Activated T-helper 17 cell treated with anti-CD3 and anti-CD28 coated beads, Interleukin-2, amount 50 U/mL, for 72 hours (primary cell): ENCODE measurements at places on chromosomes 1 and 21.
A peak's percentile ranks its signal among the peaks of the same experiment; 100 is the strongest.

- ATAC-seq, result no peak
Measured at GRCh38 chr1:4489486-4489885, 164.9 kb upstream of the AJAP1 start.

GRCh38 chr1:93842750-93843500 is 36.1 kb downstream of the DNTTIP2 start:
- ATAC-seq, result no peak

GRCh38 chr1:64826991-64827390 is 82.1 kb downstream of the RAVER2 start:
- ATAC-seq, result peak; percentile 96

DNA sequence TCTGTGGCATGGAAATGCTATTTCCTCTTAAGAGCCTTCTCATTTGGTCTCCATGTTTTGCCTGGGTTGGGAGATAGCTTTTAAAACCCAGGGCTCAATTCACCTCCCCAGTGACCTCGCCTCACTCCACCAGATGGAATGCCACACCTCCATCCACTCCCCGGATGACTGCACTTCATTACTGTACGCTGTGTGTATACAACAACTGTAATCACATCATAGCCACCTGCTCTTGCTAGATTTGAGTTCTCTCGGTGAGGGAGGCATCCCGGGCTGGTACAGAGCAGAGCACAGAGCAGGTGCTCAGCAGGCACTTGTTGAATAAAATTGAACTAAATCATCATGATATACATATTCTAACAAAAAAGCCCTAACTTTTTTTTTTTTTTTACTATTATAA is 26.0 kb downstream of the SDE2 start:
- ATAC-seq, result no peak

- no peak for ATAC-seq
Measured at GRCh38 chr1:172719066-172719627, 60.2 kb downstream of the FASLG start.

GRCh38 chr1:160400646-160401486 is 502 bp downstream of the VANGL2 start:
- ATAC-seq, result no peak

GRCh38 chr1:72397786-72398185 is 115.4 kb upstream of the NEGR1 start:
- no peak for ATAC-seq

- ATAC-seq, result peak; percentile 1
Measured at GRCh38 chr1:156100205-156100995, 14.1 kb upstream of the LMNA start.

- no peak for ATAC-seq
Measured at GRCh38 chr1:113830039-113830438, 17.8 kb upstream of the RSBN1 start.

DNA sequence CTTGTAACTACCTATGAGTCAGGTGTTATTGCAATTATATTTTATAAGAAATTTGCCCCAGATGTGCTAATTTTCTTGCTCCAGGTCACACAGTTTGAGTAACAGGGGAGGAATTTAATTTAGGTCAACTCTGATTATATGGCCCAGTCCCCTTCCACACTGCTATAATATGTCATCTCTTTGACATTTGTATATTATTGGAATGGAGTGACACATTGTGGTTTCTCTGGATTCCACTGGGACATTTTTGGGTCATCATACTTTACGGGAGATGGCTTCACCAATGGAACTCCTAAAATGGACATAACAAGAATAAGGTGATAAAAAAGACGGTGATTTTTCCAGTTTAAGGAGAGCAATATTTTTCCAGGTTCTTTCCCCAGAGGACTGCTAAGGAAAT is 191.2 kb downstream of the DISC1 start:
- no peak for ATAC-seq

DNA sequence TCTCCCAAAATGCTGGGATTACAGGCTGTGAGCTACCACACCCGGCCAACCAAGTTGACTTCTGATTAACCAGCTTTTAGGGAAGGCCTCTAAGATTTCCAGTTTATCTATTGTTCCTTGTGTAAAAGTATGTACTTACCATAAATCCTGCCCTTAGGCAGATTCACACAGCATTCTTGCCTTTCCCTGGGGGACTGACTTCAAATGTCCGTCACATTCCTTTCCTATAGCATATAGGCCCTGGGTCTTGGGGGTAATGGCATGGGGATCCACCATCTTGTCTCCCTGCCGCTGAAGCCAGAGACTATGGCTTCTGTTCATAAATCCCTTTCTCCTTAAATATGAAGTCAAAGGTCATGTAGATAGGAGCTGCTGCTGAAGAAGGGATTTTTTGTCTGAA is 872 bp upstream of the PINK1 start:
- no peak for ATAC-seq

- no peak for ATAC-seq
Measured at GRCh38 chr1:36576551-36577110, 93.9 kb upstream of the CSF3R start.

- ATAC-seq, result no peak
Measured at GRCh38 chr1:9048551-9048950, 20.9 kb downstream of the SLC2A5 start.
